WERI-Rb-1 (cell line): ENCODE measurements at places on chromosomes 3 and 15.

DNA sequence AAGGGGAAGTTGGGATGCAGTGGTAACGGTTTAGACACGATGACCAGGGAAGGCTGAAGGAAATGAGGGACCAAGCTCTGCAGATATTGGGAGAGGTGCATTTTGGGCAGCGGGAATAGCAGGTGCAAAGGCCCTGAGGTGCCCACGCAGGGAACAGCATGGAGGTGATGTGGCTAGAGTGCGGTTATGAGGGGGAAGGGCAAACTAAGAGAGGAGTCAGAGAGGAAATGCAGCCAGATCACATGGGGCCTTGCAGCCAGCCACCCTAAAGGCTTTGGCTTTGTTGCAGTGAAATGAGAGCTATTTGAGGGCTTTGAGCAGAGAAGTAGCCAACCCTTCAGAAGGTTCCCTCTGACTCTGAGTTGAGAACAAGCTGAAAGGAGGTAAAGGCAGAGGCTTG is 2.6 kb downstream of the SPATA12 start:
- DNase-seq = no peak

- DNase-seq = no peak
Measured at GRCh38 chr15:87986776-87987175, 269.8 kb downstream of the NTRK3 start.

GRCh38 chr15:91752081-91752785 is 101.3 kb upstream of the SLCO3A1 start:
- DNase-seq = no peak

DNA sequence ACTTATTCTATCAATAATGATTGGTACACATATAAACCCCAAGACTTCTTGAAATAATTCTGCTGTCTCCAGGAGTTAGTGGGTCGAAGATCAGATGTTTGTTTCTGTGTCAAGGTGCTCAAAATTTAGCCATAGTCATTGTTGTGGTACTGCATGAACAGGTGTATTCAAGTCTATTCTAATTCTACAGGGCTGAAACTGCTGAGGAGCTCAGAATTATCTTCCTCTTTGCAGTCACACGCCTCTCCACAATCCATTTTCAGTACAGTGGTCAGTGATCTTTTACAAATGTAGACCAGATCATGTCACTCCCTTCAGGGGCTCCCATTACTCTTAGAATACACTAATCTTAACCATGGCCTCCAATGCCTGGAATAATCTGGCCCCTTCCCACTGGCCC is 527.5 kb downstream of the NTRK3 start:
- DNase-seq = no peak

GRCh38 chr15:85702321-85703101 is 92.2 kb downstream of the KLHL25 start:
- DNase-seq = no peak

DNA sequence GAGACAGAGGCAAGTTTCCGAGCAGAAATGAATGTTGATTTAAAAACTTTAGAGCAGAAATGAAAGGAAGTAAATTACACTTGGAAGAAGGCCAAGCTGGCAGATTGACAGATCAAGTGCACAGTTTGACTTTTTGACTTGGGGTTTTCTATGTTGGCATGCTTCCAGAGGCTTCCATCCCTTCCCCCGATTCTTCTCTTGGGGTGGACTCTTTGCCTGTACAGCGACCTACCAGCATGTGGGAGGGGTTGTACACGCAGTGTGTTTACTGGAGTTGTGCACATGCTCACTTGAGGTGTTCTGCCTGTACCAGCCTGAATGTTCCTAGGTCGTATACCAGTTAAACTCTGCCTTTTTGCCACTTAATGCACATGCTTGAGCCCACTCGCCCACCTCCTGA is 701.5 kb upstream of the GBE1 start:
- DNase-seq = no peak

DNA sequence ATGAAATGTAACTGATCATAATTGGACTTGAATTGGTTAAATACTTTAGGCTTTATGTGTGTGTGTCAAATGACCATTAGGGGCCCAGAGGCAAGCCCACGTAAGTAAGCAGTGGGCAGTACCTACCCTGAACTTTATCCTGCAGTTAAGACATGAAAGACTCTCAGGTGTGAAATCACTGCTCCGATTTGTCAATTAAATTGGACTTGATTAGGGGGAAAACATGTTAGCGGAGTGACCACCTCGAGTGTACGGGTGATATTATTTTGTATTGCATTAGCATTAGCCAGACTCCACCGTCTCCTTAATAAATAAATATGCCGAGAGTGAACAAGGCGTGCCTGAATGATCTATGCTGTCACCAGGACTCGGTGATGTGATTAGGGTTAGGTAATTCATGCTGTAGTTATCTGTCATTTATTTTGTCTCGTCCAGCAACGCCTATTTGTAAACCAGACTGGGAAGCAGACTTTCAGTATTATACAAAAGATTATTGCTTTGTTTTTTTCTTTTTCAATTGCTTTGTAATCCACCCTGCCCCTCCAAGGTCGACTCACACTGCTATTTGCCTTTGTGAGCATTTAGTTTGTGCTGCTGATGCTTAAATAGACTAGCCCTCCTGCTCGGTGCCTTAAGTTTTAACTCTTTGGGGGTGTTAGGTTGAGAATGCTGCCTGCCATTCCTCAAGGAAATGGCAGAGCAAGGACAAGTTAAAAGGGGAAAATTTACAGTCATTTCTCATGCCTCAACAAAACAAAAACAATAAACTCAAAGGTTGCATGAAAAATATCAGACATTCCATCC is 1.8 kb downstream of the RBMS3 start:
- no peak for DNase-seq
